ENCODE measurements at places on chromosomes 7 and 10.
A peak's percentile ranks its signal among the peaks of the same experiment; 100 is the strongest.

- DNase-seq, result no peak
These were observed 406.3 kb downstream of the GALNT17 start for GRCh38 chr7:71538210-71538609.

DNA sequence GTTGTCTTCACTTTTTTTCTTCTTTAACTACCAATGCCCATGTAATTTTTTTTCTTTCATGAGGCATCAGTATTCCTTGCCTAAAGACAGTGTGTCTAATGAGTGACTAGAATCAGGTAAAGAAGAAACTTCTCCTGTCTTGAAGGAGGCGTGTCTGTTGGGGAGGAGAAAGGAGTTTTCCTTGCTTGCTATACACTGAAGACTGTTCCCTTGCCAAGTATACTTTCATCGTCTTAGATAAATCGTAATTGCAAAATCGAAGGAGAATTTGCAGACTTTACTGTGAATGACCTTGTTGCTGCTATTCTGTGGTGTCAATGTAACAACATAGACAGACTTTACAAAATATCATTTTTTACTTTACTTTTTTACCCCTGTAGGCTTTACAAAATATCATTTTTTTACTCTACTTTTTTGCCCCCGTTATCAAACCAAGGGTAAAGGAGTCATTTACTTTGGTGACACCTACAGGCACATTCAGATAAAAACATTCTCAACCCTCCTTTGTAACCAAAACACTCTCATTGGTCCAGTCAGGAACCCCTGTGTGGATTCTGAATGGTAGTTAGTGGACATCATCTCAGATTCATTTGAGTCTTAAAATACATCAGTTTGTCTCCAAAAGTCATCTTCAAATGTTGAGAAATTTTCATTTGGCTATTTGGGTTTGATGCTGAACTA is 232.4 kb downstream of the AHR start:
- DNase-seq, result no peak

GRCh38 chr7:138825049-138825721 is 27.2 kb upstream of the ATP6V0A4 start:
- DNase-seq, result no peak

DNA sequence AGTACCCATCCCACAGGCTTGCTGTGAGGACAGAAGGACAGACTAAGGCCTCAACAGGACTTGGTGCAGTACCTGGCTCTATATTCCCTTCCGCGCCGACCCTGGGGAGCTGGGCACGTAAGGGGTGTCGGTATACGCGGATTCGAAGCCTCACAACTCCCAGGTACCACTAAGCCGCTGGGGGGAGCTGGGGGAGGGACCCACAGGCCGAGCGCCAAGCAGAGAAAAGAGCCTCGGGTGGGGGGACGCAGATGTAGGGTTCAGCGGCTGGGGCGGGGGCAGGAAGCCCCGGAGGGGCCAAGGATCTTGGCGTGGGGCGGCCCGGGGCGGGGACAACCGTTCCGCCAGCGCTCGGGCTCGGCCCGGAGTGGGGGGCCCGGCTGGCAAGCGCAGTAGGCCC is 126.4 kb upstream of the ZNF746 start:
- DNase-seq, result no peak

DNA sequence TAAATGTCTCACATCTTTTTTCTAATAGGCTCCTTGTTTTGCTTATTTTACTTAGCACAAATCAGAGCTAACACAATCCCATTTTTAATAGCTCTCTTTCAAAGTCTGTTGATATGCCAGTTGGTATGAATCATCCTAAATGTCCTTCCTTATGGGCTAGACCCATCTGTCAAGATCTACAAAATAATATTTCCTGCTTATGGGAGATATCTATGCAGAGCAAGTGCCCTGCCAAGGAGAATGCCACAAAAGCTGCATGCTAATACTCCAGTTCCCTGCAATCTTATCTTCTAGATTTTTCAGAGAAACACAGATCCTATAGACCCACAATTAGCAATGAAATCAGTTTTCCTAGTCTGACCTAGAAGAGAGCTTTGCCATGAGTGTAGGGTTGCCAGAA is 230.8 kb upstream of the NPVF start:
- no peak for DNase-seq

GRCh38 chr10:51918440-51918839 is 219.0 kb upstream of the CSTF2T start:
- no peak for DNase-seq

- no peak for DNase-seq
These were observed 144.1 kb downstream of the GNAI1 start for GRCh38 chr7:80278737-80279136.

DNA sequence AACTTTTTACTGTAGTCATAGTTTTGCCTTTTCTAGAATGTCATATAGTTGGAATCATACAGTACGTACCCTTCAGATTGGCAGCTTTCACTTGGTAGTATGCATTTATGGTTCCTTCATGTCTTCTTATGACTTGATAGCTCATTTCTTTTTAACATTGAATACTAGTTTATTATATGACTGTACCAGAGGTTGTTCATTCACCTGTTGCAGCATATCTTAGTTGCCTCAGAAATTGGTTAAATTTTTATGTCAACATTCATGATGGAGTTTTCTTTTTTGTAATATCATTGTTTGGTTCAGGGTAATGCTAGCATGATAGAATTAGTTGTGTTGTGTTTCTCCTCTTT is 94.8 kb upstream of the CDK13 start:
- DNase-seq, result no peak

DNA sequence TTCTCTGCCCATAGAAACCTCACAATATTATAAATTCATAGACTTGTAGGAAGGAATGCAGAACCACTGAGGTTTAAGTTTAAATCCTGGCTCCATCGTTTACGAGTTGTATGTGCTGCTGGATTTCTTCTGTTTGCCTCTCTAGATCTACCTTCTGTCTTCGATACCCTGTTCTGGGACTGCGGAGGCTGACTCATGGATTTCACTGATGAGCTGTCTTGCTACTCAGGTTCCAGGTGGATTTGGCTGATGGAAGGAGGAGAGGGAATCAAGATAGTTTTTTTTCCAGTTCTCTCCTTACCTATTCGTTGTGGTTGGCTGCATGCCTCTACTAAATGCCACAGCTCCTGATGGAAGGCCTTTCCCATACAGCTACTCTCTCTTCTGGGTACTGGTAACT is 375.8 kb downstream of the REEP3 start:
- no peak for DNase-seq

DNA sequence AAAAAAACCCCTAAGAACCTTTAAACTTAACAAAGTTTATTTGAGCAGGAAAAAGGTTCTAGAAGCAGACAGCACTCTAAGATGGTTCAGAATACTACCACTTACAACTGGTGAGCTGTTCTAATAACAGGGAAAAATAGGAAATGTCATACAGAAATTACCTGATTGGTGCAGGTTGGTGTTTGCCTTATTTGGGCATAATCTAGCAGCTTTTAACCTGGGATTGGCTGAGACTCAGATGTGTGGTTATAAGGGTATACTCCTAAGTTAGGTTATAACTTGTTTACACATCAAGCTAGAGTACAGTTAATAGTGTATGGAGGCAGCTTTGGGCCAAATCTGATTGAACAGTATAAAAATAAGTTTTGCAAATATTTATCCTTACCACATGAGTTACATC is 59.8 kb downstream of the MAPK8 start:
- no peak for DNase-seq

DNA sequence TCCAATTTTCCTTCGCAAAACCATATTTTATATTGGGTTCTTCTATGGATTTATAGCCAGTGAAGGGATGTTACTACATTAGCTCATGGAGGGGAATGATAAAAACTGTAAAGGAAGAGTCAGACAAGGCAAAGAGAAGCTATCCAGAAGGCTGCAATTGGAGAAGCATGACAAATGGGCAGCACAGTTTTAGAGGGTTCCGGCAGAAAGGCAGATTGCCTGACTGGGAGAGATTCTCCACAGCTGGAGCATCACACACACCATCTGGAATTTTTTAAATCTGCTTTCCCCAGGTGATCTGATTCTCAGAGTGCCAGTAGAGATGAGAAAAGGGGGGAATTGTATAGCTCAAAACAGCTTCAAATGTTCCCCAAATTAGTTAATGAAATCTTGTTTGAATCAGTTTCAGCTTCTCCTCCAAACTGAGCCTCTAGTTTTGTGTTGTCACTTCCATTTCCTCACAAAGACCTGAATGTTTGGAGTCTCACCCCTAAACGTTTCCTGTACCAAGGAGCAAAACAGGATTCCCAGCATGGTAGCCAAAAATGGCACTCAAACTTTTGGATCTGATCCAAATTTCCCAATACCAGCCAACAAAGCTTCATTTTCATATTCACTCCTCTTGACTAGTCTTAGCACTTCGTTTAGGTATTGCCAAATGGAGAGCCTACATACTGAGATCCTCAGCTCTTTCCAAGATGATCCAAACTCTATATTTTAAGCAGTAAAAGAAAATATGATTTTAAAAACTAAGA is 177.5 kb downstream of the HPSE2 start:
- DNase-seq, result no peak

GRCh38 chr7:108605559-108606201 is 36.0 kb downstream of the DNAJB9 start:
- DNase-seq, result no peak

DNA sequence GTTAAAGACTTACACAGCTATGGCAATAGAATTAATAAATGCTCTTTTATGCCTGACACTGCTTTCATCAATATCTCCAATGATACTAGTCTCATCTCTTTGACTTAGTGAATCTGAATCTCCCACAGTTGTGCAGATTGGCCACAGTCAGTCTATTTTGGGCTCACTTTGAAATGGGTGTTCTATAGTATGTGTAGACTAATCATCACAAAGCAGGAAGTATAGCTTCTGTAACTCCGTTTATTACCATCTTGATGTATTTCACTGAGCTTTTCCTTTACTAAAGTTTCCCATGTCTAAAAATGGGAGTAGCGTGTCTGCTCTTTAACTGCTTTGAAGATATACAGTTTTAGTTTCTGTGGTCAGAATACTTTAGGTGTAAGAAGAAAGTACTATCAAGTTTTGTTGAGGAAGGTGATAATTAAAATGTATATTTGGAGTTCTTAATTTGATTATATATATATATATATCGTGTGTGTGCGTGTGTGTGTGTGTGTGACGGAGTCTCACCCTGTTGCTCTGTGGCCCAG is 70.1 kb downstream of the ST7 start:
- no peak for DNase-seq

GRCh38 chr7:11613292-11613930 is 218.6 kb downstream of the THSD7A start:
- DNase-seq, result no peak

DNA sequence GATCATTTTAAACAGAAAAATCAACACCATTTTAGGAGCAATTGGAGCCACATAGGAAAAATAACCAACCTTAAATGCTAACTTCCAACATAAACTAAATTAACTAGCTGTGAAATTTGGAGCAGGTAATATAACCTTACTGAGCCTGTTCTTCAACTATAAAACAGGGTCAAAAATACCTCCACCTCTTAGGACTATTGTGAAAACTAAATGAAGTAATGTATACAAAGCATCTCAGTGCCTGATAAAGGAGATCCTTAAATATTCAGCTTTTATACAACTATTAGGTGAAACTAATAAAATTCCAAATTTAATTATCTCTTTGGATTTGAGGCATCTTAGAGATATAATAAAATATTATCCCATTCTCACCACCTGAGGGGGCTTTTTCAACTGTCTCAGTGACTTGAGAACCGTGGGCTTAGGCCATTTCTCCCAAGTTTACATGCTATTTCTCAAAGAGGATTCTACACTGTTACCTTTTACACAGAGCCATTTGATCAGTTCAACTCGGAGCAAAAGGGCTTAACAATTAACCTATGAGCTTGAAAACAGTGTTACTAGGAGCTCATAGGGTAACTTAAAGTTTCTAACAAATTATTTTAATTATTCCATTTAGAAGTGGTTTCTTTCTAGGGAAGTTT is 165.0 kb upstream of the ASAH2 start:
- DNase-seq, result no peak

DNA sequence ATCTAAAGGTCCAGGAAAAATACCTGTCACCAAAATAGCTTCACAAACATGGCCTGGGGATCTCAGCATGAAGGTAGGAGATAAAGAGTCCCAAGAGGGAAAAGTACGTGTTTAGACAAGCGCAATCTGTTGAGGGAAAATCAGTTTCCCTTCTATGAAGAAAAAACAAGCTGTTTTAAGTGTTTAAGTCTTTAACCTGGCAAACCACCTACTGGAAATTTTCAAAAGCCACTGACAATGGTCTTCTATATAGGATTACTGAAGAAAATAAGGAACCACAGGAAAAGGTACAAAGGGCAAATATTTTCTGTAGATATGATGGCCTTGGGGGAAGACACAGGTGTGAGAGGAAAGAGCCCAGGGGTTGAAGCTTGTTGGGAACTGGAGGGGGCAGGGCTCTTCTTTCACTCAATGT is 21.2 kb downstream of the ALDH18A1 start:
- no peak for DNase-seq

DNA sequence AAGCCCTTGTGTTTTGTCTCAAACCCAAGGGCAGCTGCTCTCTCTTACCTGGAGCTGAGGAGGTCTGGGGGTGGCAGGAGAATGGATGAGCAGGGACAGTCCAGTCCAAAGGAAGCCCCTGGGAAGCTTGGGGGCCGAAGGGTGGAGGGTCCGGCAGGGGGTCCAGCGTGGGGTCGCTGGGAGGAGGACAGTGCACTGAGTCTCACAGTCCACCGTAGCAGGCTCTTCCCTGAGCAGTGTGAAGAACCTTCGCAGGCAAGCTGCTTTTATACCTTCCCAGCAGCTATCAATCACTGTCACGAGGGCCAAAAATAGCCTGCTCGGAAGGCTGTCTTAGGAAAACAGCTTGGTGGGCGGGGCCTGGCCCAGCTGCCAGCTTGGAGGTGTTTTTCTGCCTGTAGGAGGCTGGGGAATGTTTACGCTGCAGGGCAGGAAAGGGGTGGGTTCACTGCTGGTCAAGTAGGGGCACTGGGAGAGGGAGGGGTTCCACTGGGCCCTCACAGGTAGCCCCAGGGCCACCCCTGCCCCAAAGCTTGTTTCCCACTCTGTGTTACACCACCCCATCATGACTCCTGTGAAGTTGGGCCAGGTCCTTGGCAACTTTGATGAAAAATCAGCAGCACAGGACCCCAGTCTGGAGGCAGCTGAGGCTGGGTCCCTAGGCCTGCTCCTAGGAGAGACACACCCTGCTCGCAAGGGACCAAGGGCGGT is at the start of gene DEPP1:
Gene DEPP1 (minus strand): TSS at position 240 of the 711 bp plus-strand sequence. CDS start 779 bp downstream, outside the sequence.
- DNase-seq, result peak; percentile 83

DNA sequence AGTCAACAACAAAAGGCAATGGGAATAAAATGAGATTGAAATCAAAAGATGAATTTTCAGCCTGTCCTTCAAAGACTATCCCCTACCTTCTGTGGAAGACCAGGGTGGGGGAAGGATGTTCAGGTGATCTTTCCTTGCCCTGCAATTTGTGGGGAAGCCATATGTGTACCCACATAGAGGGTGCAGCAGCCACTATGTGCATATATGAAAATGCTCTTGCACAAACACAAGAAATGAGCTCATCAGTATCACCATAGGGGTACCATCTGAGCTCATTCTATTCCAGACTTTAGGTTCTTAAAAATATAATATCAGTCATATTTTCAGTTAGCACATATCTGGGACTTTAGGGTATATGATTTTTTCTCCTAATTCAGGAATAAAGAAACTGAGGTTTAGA is 17.7 kb downstream of the GIMAP5 start:
- DNase-seq, result no peak

- DNase-seq, result no peak
These were observed 4.6 kb upstream of the INPP5A start for GRCh38 chr10:132532749-132533560.

Measured in dorsolateral prefrontal cortex (tissue), 122 donors.